Activated CD8-positive, alpha-beta T cell treated with anti-CD3 and anti-CD28 coated beads, Interleukin-2, amount 10 ng/mL, durations not matched to agents 7 days and 5 days (primary cell): ENCODE measurements at places on chromosomes 7 and 10. TPM values are rescaled to one million over a fixed set of nuclear protein-coding genes. Genes with fewer than 3 reads are reported as not detected.

DNA sequence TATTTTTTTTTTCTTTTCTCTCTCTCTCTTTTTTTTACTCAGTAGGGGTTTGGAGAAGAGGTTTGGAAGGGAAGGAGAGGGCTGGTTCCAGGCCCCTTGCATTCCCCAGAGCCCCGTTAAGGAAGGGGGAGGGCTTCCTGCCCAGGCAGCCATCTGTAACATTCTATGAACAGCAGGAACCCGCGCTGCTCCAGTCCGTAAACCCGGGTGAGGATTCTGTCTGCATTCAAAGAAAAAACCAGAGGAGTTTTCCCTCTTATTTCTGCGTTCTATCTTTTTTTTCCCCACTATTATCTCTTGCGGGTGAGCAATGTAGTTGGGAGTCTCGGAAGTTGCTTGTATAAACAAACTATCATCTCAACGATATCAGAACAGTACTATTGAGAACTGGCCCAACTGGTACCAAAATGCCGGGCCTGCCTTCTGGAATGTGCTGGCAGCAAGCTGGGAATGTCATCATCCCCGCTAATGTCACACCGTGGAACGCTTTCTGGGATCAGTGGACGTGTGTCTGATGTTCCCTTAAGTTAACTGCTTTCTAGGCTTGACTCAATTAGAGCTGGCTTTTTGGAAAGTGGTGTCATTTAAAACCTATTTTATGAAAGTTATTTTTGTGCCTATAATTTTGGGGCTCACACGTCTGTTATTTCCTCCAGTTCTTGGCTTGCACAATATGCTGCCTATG, 153.1 kb upstream of the MEOX2 start:
- DNase-seq = no peak

DNA sequence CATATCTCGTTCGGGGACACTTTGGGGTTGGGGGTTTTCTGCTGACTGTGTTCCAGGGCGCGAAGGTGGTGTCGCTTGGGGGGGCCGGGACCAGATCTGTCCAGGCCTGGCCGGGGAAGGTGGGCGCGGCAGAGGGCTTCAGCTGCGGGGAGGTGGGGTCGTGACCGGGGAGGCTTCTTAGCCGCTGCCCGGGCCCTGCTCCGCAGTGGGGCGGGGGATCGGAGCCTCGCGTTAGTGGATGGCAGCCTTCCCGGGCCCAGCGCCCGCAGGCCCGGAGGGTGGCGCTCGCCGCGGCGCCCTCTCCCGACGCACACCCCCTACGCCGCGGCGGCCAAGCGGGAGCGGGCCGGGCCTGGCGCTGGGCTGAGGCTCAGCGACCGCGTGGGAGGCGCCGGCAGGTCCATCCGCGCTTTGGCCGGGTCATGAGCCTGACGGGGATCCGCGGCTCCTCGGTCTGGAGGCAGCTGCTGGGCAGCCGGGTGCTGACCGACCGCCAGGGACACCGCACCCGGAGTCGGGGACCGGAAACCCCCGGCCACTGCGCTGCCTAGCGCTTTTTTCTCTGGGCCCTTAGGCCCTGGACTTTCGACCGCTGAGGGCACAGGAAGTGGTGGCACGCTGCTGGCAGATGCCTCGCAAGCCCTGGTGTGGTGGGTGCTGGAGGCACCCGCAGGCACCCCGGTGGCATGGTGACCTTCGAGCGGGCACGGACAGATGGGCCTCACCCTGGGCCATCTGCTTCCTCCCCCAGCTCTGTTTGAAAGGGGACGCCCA, 1.2 kb downstream of the AGAP3 start:
- DNase-seq = peak; percentile 30

Gene PNLIPRP1
- total RNA-seq = not detected

Gene SEC31B
- 172 TPM for total RNA-seq
